Activated CD4-positive, alpha-beta T cell treated with anti-CD3 and anti-CD28 coated beads for 1 hour (primary cell): ENCODE measurements at places on chromosomes 1 and 21.

DNA sequence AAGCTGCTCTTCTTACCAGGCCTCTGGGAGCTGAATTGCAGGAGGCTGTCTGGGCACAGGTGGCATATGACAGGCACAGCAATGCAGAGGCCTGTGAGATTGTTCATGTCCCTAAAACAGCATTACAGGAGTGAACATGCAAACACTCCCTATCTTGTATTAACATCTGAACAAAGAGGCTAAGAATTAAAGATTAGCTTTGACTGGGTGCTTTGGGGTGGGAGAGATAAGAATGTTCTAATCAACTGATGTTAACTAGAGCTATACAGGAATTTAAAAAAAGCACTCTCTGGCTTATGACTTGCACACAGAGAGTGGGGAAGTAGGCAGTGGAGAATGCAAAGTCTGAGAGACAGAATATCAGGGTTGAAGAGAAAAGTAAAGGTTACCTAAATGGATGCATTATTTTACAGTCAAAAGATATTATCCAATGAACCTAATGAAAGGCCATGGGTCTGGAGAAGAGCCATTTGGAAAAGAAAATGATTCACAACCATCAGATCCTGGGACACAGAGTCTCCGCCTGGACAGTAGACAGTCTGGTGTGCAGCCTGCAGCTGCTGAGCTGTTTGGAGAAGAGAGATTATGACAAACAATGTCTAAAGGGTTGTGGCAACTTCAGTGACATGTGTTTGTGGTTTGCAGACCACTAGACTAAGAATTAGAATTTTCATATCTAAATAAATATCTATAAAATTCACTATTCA is 20.2 kb downstream of the DPT start:
- no peak for DNase-seq

DNA sequence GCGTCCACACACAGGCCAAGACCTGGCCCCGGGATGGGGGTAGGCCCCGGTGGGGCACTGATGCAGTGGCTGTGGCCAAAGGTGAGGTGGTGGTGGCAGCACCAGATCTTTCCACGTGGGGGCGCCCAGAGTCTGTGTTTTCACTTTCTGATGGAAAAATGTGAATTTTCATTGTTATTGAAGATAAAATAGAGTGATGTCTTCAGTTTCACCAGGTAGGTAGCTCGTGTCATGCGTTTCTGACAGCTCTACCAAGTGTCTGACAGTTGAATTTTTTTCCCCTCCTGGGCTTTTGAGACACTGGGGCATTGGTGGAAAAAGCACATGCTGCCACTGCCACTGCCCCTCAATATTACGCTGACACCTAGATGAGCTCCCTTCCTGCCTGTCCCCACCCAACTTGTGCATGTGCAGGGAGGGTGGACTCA is 40.0 kb upstream of the MAGOH start:
- peak; percentile 63 for DNase-seq

GRCh38 chr1:223312705-223313414 is 51.1 kb downstream of the SUSD4 start:
- no peak for DNase-seq

GRCh38 chr1:116164604-116165368 is 53.6 kb downstream of the MAB21L3 start:
- no peak for DNase-seq

GRCh38 chr1:45621895-45622523 is 1.8 kb downstream of the CCDC17 start:
- no peak for DNase-seq

DNA sequence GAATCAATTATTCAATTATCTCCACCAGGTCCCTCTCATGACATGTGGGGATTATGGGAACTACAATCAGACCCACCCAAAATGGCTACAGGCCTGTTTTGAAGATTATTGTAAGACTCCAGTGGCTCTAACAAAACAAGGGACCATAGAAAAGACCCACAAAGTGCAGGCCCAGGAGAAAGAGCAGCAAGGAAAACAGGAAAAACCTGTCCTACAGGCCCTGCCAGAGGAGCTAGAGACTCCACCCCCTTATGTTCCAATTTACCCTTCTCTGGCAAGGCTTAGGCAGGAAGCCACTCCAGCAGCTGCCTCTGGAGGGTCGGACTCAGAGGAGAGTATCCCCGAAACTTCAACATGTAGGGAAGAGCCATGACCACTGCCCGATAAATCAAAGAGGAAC is 96.5 kb downstream of the LIPI start:
- no peak for DNase-seq

- no peak for DNase-seq
Measured at GRCh38 chr1:37677808-37678207, 14.5 kb upstream of the CDCA8 start.

DNA sequence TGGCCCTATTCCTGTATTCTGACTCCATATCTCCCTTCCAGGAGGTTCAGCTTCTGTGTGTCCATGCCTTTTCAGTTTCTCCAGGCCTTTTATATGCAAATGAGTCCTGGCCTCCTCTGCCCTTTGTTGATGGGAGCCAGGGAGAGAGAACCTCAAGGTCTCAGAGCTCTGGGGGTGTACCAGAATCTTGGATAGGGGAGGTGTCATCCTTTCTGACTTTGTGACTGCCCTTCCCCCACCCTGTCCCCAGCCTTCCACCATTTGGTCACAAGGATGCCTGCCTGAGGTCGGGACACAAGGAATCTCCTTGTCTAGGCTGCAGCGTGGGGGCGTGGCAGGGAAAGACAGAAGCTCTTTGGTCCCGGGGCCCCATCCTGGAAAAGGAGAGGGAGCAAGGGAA is 18.6 kb downstream of the LURAP1 start:
- DNase-seq, result no peak

GRCh38 chr21:44767834-44768831 is 33.5 kb downstream of the UBE2G2 start:
- no peak for DNase-seq

- DNase-seq, result no peak
Measured at GRCh38 chr1:204201348-204202040, 5.2 kb upstream of the KISS1 start.

GRCh38 chr1:45198185-45198584 is 8.2 kb downstream of the ZSWIM5 start:
- DNase-seq, result no peak

DNA sequence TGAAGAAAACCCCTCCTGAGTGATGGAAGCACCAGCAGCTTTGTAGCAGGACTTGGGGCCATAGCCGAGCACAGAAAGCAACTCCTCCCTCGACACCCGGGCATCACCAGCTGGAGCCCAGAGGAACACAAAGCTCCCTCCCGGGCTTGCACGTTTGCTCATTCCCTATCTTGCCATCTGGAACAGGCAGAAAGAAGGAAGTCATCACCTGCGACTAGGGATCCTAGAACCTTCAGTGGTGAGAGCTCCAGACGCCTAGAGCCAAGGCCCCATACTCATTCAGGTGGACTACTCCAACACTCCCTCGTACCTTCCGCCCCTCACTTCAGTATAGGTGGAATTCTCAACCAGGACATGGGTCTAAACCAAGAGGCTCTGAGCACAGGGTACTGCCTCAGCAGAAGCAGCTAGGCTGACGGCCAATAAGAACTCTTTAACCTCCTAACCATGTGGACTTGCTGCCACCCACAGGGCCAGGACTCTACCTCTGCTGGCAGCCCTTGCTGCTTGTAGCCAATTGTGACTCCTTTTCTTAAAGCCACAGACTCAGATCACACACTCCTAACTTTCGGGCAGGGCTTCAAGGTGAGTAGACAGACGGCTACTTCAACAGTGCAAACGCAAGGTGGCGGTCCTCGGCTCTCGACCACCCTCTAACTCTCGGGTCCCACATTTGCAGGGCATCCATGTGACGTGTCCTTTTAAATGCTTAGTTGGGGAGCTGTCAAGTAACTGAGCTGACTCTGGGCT is 65.4 kb downstream of the NPHP4 start:
- no peak for DNase-seq

GRCh38 chr1:204615881-204616280 is 69.7 kb downstream of the LRRN2 start:
- no peak for DNase-seq

DNA sequence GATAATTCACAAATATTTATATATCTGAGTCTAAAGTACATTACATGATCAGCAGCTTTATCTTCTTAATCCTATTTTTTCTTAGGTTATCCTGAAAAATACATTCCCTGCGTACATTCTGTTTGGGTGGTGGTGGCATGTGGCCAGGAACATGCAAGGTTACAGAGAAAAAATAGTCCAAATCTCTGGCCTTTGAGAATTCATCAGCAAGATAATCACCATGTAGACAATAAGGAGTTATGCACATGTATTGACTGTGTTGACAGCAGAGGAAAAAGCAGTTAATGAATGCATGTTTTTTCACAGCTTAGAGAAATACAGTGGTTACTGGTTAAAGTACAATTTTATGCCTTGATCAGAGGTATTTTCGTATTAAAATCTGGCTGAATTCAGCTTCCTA is 49.0 kb downstream of the ABCA4 start:
- DNase-seq, result no peak

GRCh38 chr1:105243411-105243810 is 1493.7 kb downstream of the AMY1C start:
- no peak for DNase-seq

DNA sequence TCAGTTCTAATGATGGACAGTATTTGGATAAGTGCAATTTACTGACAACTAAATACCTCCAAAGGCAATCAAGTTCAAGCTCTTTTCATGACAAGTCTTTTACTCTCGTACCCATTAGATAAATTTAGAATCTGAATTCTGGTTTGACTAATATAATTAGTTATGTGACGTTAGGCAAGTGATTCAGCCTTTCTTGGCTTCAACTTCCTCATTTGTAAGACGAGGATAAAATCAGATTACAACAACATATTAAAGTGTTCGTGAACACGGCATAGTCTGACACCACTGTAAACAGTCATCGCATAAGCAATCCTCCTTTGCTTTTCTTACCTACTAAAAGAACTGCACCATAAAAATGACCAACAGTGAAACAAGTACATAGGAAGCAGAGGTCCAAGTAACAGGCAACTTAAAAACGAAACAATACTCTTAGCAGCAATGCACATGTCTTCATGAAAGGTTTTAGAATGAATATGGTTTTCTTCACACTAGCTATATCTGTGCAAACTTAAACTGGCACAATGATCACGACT is 25.7 kb downstream of the COA6 start:
- DNase-seq, result no peak

- DNase-seq, result no peak
Measured at GRCh38 chr1:91585502-91585901, 84.9 kb downstream of the CDC7 start.

DNA sequence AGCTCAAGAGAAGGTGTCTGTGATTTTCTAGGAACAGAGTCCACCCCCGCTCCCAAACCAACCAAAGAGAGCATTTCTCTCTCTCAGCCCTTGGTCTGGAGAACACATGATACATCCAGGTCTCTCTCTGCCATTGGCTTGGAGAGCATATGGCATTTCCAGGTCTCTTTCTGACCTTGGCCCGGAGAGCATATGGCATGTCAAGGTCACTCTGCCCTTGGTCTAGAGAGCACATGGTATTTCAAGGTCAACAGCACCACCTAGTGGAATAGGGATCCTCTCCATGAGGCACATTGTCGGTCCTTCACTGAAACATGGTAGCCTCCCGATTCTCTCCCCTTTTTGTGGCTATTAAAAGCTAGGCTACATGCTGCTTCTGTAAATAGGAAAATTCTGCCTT is 437.7 kb upstream of the OLFM3 start:
- DNase-seq, result no peak

DNA sequence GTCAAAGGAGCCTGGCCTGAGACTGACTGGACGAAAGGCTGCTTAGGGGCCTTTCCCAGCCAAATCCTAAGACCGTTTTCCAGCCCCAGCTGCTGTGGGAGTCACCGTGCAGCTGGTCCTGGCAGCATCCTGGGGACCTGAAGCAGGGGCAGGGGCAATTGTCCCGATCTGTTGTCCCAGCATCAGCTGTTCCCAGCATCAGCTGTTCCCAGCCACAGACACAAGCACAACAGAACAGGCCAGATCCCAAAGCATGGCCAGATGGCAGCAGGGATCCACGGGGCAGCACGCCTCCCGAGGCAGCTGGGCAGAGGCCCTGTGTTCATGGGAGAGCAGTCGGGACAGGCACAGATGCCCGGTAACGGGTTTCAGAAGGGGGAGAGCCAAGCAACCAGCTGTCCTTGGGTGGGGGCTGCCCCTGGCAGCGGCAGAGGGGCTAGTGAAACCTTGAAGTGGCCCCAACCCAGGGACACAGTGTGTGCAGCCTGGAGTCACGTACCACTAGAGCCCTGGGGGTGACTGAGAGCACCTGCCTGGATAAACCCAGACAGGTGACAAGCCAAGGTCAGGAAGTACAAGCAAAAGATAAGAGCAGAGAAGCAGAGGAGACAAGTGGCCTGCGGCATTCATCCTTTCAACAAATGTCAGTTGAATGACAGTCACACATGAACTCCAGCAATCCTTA is 13.3 kb downstream of the CELA2B start:
- no peak for DNase-seq

GRCh38 chr1:11878891-11879190 is 20.1 kb upstream of the NPPB start:
- DNase-seq, result no peak

GRCh38 chr1:151653397-151653796 is 41.5 kb downstream of the SNX27 start:
- DNase-seq, result no peak

GRCh38 chr1:205676597-205676996 is 3.7 kb downstream of the SLC45A3 start:
- DNase-seq, result no peak

DNA sequence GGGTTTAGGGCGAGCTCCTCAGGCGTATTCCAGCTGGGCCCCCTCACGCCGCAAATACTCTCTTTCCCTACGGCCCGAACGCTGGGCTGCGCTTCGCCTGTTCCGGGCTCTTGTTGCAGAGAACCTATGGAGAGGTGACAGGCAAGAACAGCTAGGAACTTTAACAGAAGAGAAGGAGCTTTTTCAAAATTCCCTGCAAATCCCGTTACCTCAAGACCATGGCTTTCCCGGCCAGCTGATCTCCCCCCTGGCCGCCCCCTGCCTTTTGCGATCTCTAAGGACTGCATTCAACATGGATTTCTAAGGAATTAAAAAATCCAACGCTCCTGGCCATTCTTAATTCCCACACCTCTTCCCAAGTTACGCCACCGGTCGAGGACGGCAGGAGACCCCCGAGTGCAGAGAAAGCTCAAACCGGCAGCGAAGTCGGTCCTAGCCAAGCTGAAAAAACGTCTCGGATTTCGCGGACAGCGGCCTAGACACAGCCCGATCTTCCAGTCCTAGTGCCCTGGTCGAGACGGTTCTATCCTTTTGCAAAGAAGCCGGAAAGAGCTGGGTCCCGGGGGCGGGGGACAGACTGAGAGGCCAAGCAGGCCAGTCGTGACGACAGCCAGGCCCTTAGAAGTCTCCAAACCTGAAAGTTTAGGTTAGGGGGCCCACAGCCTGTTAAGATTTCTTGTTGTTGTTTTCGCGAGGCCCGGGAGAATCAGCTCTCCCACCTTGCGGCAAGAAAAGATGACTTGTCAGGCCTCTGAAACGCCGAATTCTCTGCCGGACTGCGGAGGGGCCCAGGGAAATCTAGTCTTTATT is 1.1 kb upstream of the TBX15 start:
- no peak for DNase-seq

DNA sequence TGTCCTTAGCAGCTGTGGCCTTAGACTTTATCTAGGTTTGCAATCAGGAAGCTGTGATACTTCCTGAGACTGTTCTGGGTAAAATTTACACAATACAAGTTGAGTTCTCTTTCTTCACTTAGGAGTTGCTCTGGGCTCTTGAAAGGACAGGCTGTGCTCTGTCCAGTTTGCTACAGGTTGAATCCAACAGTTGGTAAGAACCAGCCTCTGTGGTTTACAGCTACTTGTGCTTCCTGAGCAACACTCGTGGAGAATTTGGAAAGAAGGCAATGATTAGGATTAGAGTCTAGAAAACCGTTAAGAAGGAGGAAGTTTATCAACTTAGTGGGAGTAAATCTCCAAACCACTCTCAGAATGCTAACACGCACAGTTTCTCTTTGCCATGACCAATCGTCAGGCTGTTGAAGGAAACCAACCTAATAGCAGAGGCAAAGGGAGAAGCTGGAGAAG is 26.8 kb downstream of the GFI1 start:
- DNase-seq, result no peak
